ENCODE measurements at places on chromosomes 13 and 19. TPM values are rescaled to one million over a fixed set of nuclear protein-coding genes. Genes with fewer than 3 reads are reported as not detected.

- no peak for DNase-seq
These were observed 5.6 kb upstream of the ARRDC2 start for GRCh38 chr19:18002347-18002850.

DNA sequence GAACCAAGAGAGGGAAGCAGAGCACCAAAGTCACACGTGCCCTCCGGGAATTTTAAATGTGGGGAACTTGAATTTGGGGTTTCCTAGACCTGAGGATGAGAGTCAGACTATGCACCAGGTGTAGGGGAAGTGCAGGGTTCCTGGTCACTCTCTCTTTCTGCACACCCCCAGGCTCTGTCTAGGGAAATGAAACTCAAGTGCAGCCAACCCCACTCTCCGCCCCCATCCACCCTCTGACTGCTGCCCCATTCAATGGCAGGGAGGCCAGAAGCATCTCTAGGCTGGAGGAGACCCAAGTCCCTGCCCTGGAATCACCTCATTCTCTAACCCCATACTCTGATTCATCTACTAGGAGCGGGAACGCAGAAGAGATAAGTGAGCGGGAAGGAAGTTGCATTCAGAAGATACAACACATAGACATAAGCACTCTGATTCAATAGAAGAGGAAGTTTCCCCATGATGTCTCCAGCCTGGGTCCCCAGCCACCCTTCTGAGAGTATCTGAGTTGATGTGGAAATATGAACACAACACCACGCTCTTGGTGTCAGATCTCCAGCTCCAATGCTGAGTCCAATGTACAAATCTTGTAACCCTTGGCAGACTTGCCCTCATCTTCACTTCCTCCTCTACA is 4.7 kb upstream of the SIGLEC14 start:
- no peak for DNase-seq

DNA sequence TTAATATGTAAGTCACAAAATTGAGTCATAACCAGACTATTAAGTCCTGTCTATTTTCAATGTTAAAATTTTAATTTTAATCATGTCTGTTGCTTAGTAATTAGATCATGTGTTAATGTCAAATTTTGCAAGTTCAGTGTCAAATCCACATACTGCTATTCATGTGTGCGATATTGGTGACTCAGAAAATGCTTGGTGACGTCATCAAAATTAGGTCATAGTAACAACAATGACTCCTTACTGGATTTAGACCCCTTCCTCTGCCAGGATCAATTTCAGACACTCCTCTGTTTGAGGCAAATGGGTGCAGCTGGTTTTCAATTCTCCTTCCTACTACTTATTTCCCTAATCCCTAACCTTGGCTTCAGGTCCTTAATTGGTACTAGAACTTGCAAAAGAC is 1394.3 kb upstream of the SLC10A2 start:
- DNase-seq = no peak

DNA sequence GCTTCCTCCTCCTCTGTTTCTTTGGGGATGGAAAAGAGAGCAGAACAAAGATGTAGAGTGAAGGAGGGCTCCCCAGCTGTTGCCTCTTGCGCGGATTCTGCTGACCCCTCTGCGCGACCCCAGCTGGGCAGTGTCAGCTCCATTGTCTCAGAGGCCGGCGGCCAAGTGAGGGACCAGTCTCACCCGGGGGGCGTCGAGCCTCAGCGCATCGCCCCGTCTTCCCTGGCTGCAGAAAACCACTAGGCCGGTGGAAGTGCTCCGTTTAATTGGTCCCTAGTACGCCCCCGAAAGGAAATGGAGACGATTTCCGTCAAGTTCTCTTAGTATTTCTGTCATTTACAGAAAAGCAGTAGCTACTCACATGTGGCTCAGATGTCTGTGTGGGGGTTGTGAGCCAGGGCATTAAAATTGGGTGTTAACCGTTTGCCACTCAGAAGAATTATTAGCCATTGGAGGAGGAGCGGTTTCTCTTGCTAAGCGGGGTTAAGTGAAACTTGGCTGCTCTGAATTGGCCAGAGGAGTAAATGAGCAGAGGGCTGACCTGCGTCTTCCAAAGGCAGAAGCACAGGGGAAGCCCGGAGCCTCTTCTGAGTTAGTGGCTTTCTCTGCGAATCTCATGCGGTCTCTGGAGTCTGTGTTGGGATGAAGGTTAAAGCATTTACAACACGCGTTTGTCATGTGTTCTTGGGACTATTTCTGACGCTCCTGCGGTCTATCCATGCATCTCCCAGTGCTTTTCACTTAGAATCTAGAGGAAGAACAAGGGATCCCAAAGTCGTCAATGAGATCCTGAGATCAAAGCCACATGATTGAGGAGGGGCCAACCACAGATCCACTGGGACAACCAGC is 132.8 kb upstream of the MYO16 start:
- no peak for DNase-seq

- no peak for DNase-seq
These were observed 408.1 kb upstream of the NBEA start for GRCh38 chr13:34533941-34534340.

Gene ZNF610
- total RNA-seq = not detected

- DNase-seq = peak; percentile 50
These were observed 46.4 kb downstream of the PSG3 start for GRCh38 chr19:42693760-42694350.

DNA sequence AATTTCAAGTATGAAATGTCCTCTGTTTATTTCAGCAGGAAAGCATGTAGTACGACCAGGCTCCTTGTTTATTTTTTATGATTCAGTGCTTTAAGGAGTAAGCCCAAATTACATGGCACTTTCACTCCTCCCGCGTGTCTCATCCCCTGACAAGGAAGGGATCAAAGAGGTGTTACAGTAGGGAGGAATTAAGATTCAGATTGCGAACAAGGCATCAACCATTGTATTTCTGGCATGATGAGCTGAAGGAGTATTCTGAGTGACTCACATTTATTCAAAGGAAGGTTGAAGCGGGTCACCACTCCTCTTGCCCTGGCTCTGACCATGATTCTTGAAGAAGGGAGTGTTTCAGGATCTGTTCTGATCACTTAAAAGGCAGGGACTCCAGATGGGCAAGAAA is 46.1 kb upstream of the CNMD start:
- no peak for DNase-seq

- no peak for DNase-seq
These were observed 6.0 kb downstream of the A1BG start for GRCh38 chr19:58346961-58347929.

- no peak for DNase-seq
These were observed 63.4 kb upstream of the LRCH1 start for GRCh38 chr13:46489586-46490023.

GRCh38 chr19:54189145-54189734 is at the start of gene MBOAT7:
Gene MBOAT7, minus strand, starts transcription at chr19:54189580. Its CDS starts 1,072 bp downstream, at chr19:54188508.
- no peak for DNase-seq

GRCh38 chr13:25151626-25152195 is 20.4 kb downstream of the AMER2 start:
- no peak for DNase-seq

GRCh38 chr19:3129112-3129511 is 6.7 kb upstream of the GNA15 start:
- DNase-seq = no peak

DNA sequence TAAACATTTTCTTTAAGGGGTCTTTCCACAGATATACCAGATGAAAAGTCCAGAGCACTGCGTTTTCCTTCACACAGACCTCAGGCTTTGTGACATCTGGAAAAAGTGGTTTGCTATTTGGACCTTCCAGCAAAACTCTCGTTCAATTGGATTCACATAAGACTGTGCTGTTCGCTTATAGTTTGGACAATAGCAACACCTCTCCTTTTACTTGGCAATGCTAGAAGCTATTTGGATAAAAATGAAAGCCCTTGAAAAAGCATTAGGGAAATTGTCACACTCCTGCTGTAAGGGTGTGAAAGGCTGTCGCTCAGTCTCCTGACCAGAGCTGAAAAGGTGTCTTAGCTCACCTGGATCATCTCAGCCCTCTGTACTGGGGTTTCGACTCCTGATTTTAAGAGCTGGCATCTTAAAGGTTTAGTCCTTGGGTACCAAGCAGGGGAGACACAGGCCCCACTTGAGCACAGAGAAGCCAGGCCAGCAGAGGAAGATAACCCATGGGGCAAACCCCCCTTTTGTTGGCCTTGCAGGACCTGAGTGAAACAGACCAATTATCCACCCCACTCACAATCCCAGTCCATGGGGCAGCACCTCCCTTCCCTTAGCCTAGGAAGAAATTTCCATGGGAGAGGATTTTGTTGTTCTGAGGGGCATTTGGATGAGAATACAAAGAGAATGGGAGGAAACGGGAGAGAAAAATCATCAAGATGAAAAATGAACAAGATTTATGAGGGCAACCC is 257.6 kb downstream of the DLEU7 start:
- DNase-seq = no peak

Gene MAP1S
- total RNA-seq = 14.3 TPM

GRCh38 chr19:8500158-8500557 is 2.3 kb downstream of the PRAM1 start:
- no peak for DNase-seq

DNA sequence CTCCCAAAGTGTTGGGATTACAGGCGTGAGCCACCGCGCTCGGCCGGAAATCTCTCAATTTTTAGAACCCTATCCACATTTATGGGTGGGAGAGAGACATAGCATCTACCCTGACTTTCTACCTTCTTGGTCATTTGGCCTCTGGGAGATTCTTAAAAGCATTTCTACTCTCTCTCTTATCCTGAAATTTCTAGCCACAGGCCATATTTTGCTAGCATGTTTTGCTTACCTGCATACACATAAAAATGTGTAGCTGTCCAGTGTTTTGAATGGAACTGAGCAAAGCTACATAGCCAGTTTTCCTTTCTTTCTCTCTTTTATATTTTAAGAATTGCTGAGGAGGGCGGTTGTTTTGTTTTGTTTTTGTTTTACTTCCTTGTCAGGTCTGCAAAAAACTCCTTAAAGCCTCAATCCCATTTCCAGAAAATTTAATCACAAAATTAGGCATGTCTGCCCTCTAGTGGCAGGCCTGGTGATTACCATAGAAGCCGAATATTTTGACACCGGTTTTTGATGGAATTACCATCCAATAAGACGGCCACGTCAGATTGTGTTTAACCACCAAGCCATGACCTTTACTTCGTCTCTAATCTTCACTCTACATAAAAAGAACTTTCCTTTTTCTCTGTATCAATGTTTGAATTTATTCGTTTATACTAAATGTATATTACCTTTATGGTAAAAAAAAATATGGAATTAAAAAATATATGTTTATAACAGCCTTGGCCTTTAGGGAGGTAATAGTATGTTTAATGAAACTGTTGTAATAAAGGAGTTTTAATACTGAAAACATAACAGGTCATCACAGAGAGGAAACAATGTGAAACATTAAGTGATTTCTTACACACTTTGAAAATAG is 34.4 kb upstream of the OXGR1 start:
- DNase-seq = no peak

Gene RPL13A
- total RNA-seq = 972 TPM

GRCh38 chr19:7507884-7508283 is 8.0 kb upstream of the ZNF358 start:
- DNase-seq = no peak

- DNase-seq = no peak
These were observed 357.9 kb downstream of the SLITRK6 start for GRCh38 chr13:85441364-85441763.

DNA sequence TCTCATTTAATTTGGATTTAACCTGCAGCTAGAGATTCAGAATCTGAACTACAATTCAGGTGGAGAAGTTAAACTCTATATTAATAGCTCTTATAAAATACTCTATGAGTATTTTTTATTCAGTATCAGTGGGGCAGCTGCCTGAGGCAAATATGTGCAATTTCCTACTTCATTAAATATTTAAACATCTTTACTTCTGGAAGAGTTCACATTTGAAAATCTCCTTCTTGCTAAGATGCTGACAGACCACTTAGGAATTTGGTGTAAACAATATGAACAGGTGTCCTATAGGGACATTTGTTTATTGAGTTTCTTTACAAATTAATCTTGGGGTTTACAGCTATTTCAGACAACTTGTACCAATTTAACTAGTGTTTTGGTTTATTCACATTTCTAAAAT is 20.4 kb downstream of the STARD13 start:
- DNase-seq = no peak

Gene CNN1
- total RNA-seq = 0.98 TPM

- no peak for DNase-seq
These were observed 688.6 kb upstream of the SLITRK1 start for GRCh38 chr13:84570831-84571230.

- no peak for DNase-seq
These were observed 530.6 kb upstream of the SPRY2 start for GRCh38 chr13:80871481-80871880.

Gene LILRB3
- total RNA-seq = 1.2 TPM

Gene SOX1
- total RNA-seq = not detected

DNA sequence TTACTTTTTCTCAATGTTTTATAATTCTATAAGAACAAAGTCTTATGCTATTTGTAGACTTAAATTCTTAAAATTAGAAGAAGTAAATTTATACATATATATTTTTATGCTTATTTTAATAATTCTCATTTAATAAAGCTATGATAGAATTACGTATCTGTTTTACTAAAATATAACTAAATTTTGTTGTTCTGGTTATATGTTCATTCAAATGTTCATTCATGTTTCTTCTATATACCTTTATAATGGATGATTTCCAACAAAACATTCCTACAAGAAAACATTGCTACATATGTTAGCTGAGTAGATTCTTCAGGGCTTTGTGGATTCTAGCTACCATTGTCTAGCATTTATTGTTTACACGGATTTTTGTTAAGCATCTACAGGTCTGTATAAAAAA is 634.3 kb upstream of the PCDH20 start:
- DNase-seq = no peak

Gene GIPC3
- total RNA-seq = 0.75 TPM

Measured in left lobe of liver (tissue), 2 donors.